ENCODE measurements at places on chromosomes 1 and 21.
A peak's percentile ranks its signal among the peaks of the same experiment; 100 is the strongest.

- no peak for DNase-seq
Observed at GRCh38 chr21:46056450-46056903, 41.4 kb upstream of the COL6A2 start.

DNA sequence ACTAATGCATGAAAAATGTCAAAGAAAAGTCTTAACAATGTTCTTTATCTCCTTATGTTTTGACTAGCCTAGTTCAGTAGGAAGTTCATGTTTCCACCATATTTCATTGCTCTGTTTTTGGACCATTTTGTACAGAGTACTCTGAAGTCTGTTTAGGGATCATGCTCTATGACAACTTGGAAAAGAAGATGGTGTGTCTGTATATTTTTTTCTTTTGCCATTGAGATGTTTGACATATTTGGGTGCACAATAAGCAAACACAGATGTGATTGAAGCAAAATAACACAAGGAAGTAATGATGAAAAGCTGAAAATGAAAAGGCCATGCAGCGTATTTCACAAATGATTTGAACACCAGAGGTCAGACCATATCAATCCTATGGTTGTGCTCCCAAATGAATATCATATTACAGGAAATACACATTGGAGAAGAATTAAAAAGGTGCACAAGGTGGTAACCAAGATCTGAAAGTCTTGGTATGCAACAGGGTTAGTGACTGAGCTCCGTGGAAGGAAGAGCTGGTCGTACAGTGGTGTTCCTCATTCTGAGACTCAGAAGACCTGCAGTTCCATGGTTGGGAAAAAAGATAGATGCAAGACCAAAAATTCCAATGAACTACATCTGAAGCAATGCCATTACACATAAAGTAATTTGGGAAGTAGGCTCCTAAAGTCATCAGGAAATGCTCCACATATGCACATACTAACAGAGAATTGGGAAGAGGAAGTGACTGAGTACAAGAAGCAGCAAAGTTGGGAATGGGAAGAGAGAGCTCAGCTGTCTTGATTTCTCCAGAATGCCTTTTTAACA, 463.5 kb downstream of the LMO4 start:
- DNase-seq = no peak

- DNase-seq = no peak
Observed at GRCh38 chr1:108585313-108585712, 25.4 kb downstream of the EEIG2 start.

- DNase-seq = no peak
Observed at GRCh38 chr1:36829961-36830360, 204.4 kb downstream of the GRIK3 start.

DNA sequence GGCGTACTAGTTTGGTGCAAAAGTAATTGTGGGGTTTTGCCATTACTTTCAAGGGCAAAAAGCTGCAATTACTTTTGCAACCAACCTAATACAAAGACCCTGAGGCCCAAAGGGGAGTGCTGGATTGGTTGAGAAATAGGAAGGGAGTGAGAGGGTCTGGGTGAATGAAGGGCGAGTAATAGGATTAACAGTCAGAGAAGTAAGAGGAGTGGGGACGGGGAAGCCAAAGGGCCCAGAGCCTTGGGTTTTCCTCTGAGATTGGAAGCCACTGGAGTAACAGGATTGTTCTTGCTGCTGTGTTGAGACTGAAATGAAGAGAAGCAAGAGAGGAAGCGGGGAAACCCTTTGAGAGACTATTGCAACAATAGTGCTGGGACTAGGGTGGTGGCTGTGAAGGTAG, 19.0 kb upstream of the PRELP start:
- no peak for DNase-seq

- DNase-seq = no peak
Observed at GRCh38 chr1:29824511-29825273, 588.4 kb downstream of the PTPRU start.

- DNase-seq = peak; percentile 7
Observed at GRCh38 chr1:156383023-156383422, 14.0 kb downstream of the RHBG start.

DNA sequence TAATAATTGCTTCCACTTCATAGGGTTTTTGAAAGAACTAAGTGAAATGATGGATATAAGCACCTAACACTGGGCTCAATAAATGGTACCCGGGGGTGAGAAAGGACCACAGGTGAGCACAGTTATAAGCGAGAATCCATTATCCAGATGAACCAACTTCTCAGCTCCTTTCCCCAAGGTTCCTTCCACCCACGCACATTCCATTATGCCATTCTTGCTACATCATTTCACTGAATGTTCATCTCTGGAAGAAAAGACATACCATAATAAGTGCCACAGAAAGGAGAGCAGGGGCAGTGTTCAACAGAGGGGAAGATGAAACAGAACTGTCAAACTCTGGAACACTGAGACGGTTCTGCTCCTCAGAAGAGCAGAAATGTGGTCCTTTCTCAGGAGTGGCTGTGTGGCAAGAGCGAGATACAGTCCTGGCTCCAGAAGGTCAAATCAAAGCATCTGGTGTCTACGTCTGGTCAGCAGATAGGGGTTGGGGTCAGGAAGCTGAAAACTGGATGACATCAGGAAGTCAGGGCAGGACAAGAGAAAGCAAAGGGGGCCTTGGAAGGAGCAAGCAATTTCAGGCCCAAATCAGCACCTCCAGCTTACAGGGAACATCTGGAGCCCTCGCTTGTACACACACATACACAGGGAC, 255.4 kb upstream of the TMEM51 start:
- DNase-seq = no peak

DNA sequence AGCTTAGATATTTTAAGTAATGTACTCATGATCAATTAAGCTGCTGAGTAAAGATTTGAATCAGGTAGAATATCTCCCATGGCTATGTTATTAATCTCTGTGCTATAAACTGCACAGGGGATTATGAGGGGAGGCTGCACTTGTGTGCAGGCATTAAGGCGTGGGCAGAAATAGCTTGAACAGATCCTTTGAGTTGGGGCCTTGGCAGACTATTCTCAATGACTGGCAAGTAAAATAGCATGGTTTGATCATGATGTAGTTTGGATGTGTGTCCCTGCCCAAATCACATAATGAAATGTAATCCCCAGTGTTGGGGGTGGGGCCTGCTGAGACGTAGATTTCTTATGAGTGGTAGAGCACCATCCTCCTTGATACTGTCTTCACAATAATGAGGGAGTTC, 220.3 kb downstream of the PLPP3 start:
- DNase-seq = no peak

DNA sequence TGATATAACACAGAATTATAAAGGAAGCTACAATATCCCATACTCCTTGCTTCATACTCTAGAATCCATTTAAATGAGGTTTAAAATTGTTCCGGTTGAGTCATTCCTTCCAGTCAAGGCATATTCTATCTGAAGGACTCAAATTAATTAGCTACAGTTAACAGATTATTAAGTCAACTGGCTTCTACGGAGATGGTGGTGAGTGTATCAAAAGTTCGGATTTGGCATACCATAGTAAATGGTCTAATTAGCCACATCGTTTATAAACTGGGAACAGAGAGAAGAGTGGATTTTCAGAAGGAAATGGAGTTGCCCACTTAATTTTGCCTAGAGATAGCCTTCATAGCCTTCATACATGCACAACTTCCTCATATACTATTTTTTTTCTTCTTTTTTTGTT, 1095.3 kb downstream of the TTLL7 start:
- DNase-seq = no peak

DNA sequence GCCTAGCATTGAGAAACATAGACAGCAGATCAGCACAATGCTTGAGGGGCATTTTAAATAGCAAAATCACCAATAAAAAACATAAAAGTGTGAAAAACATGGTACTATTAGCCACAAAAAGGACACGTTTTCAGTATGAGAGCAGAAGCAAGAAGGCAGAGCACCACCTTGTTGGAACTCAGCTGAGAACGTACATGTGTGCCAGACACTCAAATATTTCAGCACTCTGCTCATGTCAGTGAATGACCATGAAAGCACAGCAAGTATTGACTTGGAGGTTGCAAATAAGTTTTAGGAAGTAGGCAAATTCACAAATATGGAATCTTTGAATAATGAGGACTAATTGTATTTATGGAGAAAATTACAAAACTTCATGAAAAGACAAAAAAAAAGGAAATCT, 193.4 kb upstream of the PKN2 start:
- DNase-seq = no peak
